ENCODE measurements at places on chromosomes 16 and 17.

GRCh38 chr17:30363715-30364202 lies 15.0 kb upstream of the CPD start:
- no peak for DNase-seq

- no peak for DNase-seq
Measured at GRCh38 chr17:56909742-56910508, 3.9 kb downstream of the TRIM25 start.

GRCh38 chr16:11964761-11965551 lies at the start of gene TNFRSF17:
Gene TNFRSF17, plus strand, starts transcription at chr16:11965210. Its CDS starts 115 bp downstream, at chr16:11965325.
- no peak for DNase-seq

GRCh38 chr17:65228734-65229620 lies 91.8 kb downstream of the RGS9 start:
- no peak for DNase-seq

GRCh38 chr17:72104164-72104862 lies 16.5 kb upstream of the SOX9 start:
- DNase-seq = no peak

DNA sequence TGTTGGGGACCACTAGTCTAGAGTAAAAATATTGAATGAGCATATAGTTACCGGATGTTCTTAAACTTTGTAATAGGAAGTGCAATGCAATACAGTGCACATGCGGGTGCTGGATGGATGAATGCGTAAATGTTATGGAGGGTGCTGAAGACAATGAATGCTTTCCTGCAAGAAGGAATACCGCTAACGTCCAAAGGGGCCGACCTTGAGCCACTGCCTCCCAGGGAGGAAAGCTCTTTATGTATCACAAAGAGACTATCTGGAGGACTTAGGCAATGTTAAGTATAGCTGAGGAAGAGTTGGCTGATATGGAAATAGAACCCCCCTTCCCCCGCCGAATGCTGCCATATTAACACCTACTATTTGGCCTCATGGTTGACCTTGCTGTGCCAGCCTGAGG lies 27.5 kb upstream of the SHCBP1 start:
- no peak for DNase-seq
